ENCODE measurements at places on chromosomes 7 and 10. TPM values are rescaled to one million over a fixed set of nuclear protein-coding genes. Genes with fewer than 3 reads are reported as not detected.

Gene CELF2
- 56.6 TPM for total RNA-seq

DNA sequence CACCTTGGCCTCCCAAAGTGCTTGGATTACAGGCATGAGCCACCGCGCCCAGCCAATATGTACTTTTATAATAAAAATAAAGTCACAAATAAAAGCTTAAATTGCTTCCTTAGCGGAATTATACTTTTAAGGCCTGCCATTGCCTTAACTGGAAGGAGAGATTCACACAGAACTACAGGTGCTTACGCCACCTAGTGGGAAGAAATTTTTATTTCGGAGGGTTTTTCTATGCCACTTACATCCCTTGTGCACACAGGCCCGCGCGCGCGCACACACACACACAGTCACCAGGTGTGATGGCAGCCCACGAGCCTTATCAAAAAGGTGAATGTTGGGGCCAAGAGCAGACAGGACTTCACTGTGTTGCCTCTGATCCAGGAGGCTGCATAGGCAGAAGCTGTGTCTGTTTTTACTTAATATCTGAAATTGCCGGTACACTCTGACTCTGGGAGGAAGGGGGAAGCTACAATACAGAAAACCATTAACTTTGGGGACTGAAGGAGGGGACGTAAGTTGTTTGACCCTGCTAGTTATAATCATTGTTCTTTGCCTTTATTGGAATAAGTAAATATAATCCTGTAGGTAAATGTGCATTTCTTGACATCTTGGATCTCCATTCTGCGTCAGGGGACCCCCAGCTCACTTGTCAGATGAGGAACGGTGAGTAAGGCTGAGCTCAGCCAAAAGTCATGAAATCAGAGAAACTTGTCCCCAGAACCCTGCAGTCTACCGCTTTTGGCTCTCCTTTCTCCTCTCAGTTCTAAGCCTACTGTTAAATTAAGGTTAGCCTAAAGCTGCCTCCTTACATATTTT is 87.1 kb downstream of the SLC16A9 start:
- no peak overlapping the region for H3K4me3 ChIP-seq
- H3K4me1 ChIP-seq = no peaks in the 10 kb centered on the region
- H3K27me3 ChIP-seq = no peaks in the 10 kb centered on the region
- DNase-seq = peak; percentile 24
- H3K36me3 ChIP-seq = no peaks in the 10 kb centered on the region

Gene PLAU
- 2.9 TPM for total RNA-seq

GRCh38 chr7:126658684-126659083 is 594.1 kb downstream of the GRM8 start:
- no peak overlapping the region for H3K4me3 ChIP-seq
- H3K27me3 ChIP-seq = no peaks in the 10 kb centered on the region
- no peaks in the 10 kb centered on the region for H3K4me1 ChIP-seq
- H3K27ac ChIP-seq = no peak overlapping the region

DNA sequence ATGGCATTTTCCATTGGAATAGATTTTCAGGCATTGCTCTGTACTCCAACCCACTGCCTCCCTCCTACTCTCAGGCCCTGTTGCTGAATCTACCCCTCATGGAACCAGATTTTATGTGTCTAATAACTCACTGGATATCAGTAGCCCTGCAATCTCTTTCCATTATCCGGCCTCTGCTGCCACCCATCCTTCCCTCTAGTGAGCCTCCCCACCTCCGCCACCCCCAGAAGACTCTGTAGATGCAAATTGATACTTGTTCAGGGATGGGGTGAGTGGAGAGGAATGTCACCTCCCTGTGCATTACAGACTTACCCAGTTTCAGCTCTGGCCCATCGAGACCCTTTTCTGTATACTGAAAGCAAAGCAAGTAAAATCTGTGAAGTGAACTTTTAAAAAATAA is 52.3 kb upstream of the PHYHIPL start:
- no peak overlapping the region for H3K27ac ChIP-seq
- no peaks in the 10 kb centered on the region for H3K27me3 ChIP-seq
- H3K36me3 ChIP-seq = no peaks in the 10 kb centered on the region
- no peak overlapping the region for H3K4me3 ChIP-seq
- no peak for DNase-seq
- no peaks in the 10 kb centered on the region for H3K4me1 ChIP-seq

- H3K4me3 ChIP-seq = no peak overlapping the region
- H3K27ac ChIP-seq = no peak overlapping the region
- H3K4me1 ChIP-seq = peaks cover 3% of the 10 kb centered on the region
Observed at GRCh38 chr7:132141109-132141508, 435.2 kb downstream of the PLXNA4 start.

Gene AIMP2
- total RNA-seq = 191 TPM

Measured in gastrocnemius medialis (tissue), 4 donors.